Right kidney (tissue), 9 donors: ENCODE measurements at places on chromosomes 7 and 10.

- DNase-seq: no peak
These were observed 9.3 kb downstream of the OLAH start for GRCh38 chr10:15053061-15053460.

DNA sequence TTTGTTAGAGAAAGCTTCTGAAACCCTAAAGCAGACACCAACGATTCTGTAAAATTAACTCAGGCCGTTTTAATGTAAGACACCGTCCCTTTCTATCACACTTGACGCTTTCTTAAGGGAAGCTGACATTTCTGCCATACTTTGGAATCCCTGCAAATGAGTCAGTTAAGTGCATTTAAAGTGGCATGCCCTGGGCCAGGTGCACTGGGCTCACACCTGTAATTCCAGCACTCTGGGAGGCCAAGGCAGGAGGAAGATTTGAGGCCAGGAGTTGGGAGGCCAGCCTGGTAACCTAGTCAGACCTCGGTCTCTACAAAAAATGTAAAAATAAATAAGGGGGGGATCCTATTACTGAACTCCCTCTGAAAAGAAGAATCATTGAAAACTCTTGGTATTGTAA lies 4.4 kb downstream of the UBE2H start:
- no peak for DNase-seq

DNA sequence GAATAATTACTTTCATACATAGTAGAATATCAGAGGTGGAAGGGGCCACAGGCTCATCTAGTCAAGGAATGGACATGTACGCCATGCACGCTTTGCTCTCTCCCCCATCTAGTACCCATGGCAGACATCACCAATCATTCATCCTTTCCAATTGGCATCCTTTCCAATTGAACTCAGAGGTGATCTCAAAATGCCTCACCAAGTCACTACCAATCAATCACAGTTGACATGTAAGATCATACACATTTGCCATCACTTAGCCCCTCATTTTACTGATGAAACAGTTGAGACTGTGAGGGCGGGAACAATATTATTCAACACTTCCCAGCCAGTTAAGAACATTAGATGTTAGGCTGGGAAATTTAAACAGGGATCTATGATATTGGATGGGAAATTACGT lies 308.4 kb downstream of the FGFR2 start:
- DNase-seq: no peak

- no peak for DNase-seq
These were observed 21.9 kb upstream of the MSRB2 start for GRCh38 chr10:23073527-23073926.

DNA sequence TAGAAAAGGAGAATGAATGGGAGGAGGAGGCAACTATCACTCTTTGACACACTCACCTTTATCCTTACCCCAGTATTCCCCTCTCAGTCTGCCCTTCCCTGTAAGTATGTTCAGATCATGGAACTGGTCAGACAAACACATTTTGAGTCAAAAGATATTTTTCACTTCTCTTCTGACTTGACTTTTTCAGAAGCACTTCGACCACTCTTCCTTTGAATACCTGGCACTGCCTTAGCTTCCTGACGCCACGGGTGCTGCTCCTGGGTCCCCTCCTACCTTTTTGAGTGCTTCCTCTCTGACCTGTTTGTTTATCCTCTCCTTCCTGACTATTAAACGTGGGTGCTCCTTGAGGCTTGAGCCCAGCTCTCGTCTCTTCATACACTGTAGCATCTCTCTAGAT lies 19.8 kb upstream of the C10orf67 start:
- no peak for DNase-seq

GRCh38 chr7:73901231-73901822 lies 40.4 kb downstream of the TMEM270 start:
- DNase-seq: no peak

DNA sequence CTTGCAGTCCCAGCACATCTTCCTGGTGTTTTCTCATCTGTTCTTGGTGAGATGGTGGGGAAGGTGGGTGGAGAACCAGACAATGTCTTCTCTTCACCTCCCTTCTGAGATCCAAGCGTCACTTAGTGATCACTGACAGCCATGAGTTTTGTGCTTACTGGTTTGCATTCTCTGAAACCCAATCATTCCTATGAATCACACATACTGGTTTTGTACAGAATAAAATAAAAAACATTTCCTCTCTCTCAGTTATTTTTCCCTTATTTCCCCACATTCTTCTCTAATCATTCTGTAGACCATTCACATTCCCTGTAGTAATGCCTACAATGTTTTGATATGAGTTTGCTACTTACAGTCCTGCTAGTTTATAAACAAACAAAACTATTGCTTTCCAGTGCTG lies 143.8 kb upstream of the SLC13A1 start:
- DNase-seq: no peak

DNA sequence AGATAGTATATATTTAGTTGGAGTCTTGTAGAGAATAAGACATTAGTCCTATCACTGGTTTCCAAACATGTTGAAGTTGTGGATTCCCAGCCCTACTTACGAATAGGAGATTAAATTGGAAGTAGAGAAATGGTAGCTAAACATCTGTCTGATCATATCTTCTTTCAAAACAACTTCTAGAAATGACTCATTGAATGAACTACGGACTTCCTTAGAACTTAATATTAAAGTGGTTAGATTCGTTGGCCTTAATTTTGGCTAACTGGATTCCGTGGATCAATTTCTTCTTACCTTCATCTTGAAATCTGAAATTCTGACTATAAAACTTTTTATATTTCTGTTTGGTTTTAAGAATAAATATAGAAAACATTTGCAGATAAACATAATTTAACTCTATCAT lies 3.4 kb downstream of the PHF14 start:
- DNase-seq: no peak

DNA sequence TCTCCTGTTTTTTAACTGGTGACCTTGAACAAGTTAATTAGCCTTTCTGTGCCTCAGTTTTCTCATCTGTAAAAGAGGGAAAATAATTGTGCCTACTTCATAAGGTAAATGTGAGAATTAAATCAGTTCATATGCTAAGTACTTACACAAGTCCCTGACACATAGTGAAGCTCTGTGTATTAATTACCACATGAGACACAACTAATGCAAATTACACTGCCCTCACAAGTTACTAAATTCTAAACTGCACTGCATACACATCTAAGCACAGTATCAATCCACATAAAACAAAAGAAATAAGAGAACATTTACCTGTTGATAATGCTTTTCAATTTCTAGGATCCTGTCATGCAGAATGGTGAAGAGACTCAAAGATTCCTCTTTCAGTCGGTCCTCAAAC lies 22.5 kb downstream of the C10orf67 start:
- no peak for DNase-seq

DNA sequence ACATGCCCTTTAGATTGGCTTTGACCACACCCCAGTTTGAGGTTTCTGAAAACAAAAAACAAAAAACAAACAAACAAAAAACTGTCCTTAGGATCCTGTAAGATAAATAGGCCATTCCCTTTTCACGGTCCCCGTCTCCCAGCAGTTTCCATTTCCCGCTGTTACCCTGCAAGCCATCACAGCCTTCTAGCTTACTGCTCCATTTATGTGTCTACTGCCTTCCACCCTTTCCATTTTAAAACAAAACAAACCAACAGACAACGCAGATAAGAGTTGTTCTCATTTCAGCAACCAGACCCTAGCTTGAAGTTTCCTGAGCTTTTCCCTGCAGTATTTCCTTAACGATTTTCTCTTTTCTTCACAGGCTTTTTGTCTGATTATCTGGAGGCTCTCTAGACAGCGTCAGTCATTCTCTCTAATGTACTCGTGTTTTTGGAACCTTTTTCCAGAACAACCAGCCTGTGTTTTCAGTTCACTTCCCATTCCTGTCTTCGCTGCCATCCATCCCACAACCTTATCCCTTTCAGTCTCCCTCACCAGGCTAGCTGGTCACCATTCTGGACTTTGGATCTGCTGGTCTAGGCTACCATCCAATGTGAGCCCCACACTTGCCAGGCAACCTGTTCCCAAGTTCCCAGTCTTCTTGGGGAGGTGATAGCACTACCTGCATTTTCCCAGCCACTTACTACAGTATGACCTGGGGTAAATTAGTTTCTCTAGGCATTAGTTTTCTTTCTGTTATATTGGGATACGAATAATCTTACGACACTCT lies 317.3 kb upstream of the FZD1 start:
- DNase-seq: no peak

- DNase-seq: no peak
These were observed 42.3 kb upstream of the SGCE start for GRCh38 chr7:94698275-94698674.

DNA sequence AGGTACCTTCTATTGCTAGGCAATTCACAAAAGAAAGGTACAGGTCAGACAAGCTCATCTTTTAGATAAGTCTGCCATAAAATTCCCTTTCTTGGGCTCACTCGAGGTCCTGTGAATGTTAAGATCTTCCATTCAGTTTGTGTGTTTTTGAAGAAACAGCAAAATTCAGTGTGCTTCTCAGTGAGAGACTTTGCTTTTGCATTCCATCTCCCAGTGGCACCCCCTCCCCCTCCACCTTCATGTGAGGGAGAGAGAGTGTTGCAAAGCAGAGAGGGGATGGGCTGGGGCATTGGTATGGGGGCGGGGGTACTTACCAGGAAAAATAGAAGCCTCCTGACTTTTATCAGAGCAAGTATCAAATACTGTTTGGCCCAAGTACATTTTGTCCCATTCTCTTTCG lies 3.8 kb upstream of the TECTB start:
- no peak for DNase-seq

GRCh38 chr10:45280113-45280760 lies 35.2 kb downstream of the OR13A1 start:
- no peak for DNase-seq

- DNase-seq: no peak
These were observed 36.6 kb downstream of the PRKCQ start for GRCh38 chr10:6543431-6544005.

GRCh38 chr7:112298543-112299100 lies 92.1 kb downstream of the ZNF277 start:
- DNase-seq: no peak
